ENCODE measurements at places on chromosomes 7 and 10. TPM values are rescaled to one million over a fixed set of nuclear protein-coding genes. Genes with fewer than 3 reads are reported as not detected.
A peak's percentile ranks its signal among the peaks of the same experiment; 100 is the strongest.

Gene CASTOR2
- 18.8 TPM for total RNA-seq

Gene NEUROD6
- not detected for total RNA-seq

Gene GIMAP4
- 11.7 TPM for total RNA-seq

DNA sequence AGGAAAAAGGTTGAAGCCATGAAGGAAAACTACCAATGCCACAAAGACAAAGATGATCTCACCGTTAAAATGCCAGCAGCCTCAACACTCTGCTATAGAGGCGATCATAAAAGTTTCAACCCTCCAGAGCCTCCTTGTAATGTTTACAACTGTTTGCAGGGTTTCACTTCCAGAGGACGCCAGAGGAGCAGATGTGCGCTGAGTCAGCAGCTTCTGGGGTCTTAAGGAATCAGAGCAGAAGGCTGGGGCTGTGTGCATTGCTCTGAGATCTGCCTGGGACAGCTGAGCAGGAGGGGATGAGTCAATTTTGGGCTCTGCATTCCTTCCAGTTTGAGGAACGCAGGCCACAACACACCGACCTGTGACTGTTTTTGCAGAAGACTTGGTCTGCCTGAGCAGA lies 98.3 kb downstream of the TMEM130 start:
- DNase-seq: peak; percentile 76

GRCh38 chr7:126780993-126781392 lies 471.7 kb downstream of the GRM8 start:
- no peak for DNase-seq

- DNase-seq: no peak
Measured at GRCh38 chr7:123867225-123867624, 22.3 kb downstream of the HYAL4 start.

GRCh38 chr7:24717694-24718320 lies 39.5 kb downstream of the GSDME start:
- DNase-seq: no peak
